ENCODE measurements at places on chromosomes 4 and X.

GRCh38 chr4:100117750-100118149 is 72.5 kb downstream of the DDIT4L start:
- DNase-seq: no peak

- DNase-seq: no peak
Observed at GRCh38 chr4:177393236-177393635, 49.0 kb downstream of the AGA start.

DNA sequence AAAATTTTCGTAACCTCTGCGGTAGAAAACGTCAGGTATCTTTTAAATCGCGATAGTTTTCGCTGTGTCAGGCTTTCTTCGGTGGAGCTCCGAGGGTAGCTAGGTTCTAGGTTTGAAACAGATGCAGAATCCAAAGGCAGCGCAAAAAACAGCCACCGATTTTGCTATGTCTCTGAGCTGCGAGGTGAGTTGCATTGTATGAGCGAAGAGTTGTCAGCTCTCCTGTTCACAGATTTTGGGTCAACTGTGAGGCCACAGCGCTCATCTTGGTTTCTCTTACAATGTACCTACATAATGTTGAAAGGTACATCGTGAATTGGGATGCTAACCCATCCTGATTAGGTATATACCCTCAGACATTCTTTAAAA is 486 bp downstream of the CLCN3 start:
- DNase-seq: no peak

GRCh38 chr4:127445471-127445870 is 187.3 kb upstream of the INTU start:
- no peak for DNase-seq

GRCh38 chr4:113382704-113383103 is 333.3 kb downstream of the ANK2 start:
- DNase-seq: no peak

- DNase-seq: no peak
Observed at GRCh38 chr4:5999356-5999755, 18.9 kb downstream of the C4orf50 start.

DNA sequence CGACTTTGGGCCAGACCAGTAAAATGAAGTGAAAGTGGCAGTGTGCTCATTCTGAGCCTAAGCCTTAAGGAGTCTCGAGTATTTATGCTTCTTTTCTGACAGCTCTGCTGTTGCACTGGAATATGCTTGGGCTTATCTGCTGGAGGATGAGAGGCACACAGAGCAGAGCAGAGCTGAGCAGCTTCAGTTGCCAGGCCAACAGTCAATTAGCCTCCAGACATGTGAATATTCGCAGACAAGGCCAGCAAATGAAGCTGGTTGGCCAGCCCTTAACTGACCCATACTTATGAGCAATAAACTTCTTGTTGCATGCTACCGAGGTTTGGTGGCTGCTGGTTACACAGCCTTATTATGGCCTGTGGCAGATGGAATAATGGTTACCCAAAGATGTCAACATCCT is 203.0 kb upstream of the GEMIN8 start:
- DNase-seq: no peak

GRCh38 chr4:123869286-123870215 is 473.0 kb downstream of the SPRY1 start:
- no peak for DNase-seq

DNA sequence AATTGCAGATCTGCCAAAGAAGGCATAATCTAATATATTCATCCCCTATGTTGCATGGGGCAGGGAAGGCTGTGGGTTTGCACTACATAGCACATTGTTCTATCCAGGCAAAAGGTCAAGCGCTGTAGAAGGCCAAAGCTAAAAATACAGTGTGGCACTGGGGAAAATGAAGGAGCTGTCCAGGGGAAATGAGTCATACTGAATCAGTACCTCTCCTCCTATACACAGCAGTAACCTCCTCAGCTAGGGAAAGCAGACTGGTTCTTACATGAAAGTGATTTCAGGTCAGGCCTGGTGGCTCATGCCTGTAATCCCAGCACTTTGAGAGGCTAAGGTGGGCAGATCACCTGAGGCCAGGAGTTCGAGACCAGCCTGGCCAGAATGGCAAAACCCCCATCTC is 31.0 kb upstream of the SLC25A4 start:
- no peak for DNase-seq

GRCh38 chr4:169305173-169305572 is 34.4 kb upstream of the SH3RF1 start:
- no peak for DNase-seq

DNA sequence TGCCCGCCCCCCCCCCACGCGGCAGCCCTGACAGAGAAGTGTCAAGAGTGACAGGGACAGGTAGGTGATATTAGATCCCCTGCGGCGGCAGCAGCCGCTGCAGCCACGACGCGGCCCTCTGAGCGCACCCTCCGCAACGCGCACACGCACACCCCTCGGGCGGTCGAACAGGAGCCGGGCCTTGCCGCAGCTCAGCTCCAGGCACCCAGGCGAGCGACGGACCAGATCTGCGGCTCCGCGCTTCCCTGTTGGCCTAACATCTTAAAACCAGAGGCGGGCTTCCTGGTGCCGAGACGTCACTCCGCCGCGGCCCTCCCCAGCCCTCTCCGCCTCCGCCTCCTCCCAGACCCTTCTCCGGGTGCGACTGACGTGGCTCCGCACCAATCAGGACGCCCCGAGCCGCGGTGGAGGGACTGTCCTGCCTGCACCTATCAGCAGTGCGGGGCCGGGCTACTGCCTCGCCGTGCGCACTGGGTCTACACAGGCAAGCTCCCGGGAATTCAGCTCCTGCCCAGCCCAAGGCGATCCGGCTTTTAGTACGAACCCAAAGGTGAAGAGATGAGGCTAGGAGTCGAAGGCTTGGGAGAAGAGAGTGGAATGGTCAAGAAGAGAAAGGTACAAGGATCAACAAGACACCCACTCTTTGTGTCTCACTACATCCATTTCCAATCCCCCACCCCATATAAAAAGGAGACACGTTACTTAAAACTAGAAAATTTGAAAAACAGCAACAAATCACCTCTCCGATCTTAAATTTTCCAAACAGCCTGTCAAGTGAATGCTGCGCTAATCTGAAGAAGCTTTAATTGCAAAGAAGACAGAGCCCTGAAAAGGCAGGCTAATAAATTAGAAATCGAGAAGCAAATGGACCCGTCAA is at the start of gene PITX2:
PITX2 (minus strand) TSS at position 237 of the 877 bp plus-strand sequence. CDS start 617 bp downstream, outside the sequence.
- no peak for DNase-seq

DNA sequence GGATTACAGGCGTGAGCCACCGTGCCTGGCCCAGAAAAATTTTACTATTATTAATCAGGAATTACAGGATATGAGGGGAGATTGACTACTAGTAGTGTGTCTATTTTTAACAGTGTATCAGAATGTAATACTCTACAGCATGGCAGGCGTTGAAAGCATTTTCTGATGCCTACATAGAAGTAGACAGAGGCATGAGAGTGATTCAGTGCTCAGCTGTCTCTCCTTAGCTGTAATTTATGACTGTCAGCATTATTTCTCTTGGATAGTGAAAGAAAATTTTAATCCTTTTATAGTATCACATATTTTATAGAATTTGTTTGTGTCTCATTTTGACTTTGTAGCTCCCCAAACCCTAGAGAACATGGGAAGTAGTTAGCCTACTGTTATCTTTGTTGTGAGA is 20.7 kb downstream of the ARHGAP24 start:
- no peak for DNase-seq

GRCh38 chr4:84870398-84871163 is 95.9 kb downstream of the WDFY3 start:
- no peak for DNase-seq

- DNase-seq: no peak
Observed at GRCh38 chr4:70623323-70623722, 5.2 kb upstream of the ENAM start.

DNA sequence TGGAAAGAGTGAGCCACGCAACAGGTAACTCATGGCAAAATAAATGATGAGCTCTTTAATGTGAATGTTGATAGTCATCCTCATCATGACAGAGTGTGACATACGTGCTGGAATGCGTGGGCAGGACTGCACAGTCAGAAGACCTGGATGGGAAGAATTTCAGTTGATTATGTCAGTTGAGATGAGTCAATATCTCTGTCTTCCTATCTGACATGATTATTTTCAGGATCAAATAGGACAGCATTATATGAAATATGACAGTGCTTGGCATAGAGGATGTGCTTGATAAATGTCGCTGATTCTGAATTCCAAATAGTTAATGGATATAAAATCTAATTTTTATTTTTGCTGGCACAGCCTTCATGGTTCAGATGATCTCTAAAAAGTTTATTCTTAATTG is 95.1 kb downstream of the IL15 start:
- DNase-seq: no peak

GRCh38 chrX:113124693-113125092 is 284.1 kb upstream of the AMOT start:
- no peak for DNase-seq

GRCh38 chr4:151489462-151490203 is 80.7 kb downstream of the FHIP1A start:
- no peak for DNase-seq

GRCh38 chrX:135497736-135498135 is 22.7 kb upstream of the INTS6L start:
- no peak for DNase-seq

GRCh38 chr4:187744911-187745310 is 250.7 kb upstream of the ZFP42 start:
- DNase-seq: no peak

GRCh38 chr4:168917138-168917779 is 92.8 kb downstream of the CBR4 start:
- DNase-seq: no peak

DNA sequence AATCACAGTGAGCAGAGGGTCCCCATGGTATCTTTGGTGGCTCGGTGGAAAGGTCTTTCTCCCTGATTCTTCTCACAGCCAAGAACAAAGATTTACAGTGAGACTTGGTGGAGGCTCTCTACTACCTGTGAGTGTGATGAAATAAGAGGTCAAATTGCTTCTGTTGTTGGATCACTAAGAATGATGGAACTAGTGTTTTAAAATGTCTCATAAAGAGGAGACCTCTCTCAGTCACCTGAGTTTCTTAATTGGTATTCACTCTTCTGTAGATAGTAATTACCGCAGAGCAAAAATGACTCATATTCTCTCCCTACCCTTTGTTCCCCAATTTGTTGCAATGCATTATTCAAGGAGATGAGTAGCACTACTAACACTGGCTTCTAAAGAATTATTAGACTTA is 100.9 kb upstream of the TBC1D9 start:
- DNase-seq: no peak

DNA sequence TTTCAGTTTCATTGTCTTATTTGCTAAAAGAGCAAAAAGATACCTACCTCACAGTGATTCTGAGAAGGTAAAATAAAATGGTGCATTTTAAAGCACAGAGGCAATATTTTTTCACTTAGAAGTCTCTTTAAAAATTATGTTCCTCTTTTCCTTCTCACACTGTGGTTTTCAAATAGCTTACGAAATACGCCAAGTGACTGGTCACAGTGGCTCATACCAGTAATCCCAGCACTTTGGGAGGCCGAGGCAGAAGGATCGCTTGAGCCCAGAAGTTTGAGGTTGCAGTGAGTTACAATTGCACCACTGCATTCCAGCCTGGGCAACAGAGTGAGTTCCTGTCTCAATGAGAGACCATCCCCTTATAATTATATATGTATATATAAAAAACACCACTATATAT is 372.6 kb downstream of the FBXO8 start:
- no peak for DNase-seq

GRCh38 chr4:5292101-5292500 is 240.8 kb downstream of the STK32B start:
- DNase-seq: no peak

DNA sequence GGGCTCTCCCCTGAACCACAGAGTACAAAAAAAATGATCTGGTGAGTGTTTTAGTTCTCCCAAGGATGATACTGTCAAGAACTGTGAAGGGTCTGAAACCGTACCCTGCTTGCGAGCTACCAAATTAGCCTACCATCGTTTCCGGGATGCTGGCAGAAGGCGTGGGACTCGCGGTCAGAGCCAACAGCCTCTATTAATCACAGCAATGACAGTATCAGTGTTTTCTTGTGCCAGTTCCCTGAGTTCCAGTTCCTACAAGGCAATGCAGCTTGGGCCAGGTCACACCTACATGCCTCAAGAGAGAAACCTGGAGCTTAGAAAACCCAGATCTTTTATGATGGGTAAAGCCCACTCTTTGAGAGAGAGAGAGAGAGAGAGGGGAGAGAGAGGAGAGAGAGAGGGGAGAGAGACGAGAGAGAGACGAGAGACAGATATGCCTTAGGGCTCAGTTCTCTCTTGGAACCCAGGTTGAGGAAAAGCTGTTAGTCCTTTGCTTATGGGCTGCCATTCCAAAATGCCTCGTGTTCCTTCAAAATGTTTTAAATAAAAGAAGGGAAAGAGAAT is 327.8 kb downstream of the ARHGAP10 start:
- no peak for DNase-seq

GRCh38 chr4:38060829-38061431 is 100.7 kb downstream of the PTTG2 start:
- no peak for DNase-seq

GRCh38 chr4:79197275-79198009 is 128.4 kb downstream of the NAA11 start:
- DNase-seq: no peak

GRCh38 chr4:17512973-17513665 is 1.2 kb upstream of the QDPR start:
- DNase-seq: no peak

DNA sequence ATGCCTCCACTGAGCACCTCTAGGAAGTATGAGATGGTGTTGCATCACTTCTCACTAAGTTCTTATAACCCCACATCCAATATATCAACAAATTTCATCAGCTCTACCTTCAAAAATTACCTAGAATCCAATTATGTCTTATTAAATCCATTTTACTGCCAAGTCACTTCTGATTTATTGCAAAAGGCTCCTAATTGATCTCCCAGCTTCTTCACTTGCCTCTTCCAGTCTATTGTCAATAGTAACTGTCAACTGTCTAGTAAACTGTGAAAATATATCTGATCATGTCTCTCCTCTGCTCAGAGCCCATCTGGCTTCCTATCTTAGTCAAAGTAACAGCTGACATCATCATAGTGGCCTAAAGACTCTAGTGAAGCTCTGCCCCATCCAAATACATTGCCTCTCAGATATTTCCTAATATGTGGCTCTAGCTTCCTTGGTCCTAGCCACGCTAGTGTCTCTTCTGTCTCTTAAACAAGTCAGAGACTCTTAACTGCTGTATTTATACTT is 414.5 kb upstream of the ATOH1 start:
- no peak for DNase-seq

- DNase-seq: no peak
Observed at GRCh38 chr4:119939071-119939995, 127.3 kb downstream of the MAD2L1 start.

DNA sequence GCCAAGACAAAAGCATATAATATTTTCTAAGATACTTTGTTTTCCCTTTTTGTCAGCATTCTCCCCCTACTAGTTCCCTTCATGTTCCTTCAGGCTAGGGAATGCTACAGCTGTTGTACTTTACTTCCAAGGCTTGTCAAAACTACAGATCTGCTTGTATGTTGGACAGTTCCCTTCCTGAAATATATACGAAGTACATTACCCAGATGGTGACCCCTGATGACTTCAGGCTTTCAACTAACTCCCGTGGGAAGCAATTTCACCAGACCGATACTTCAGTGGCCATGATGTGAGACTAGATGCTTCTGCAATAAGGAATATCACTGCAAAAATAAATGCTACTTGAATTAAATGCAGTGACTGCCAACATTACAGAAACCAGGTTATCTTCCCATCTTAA is 332.8 kb downstream of the SH2D1A start:
- no peak for DNase-seq

Measured in stimulated activated CD4-positive, alpha-beta T cell treated with anti-CD3 and anti-CD28 coated beads, TNF-alpha, amount 100 ng/mL, for 24 hours (primary cell).